ENCODE measurements at places on chromosomes 12 and 14.
A peak's percentile ranks its signal among the peaks of the same experiment; 100 is the strongest.

- DNase-seq: no peak
Observed at GRCh38 chr14:52244997-52245396, 22.5 kb upstream of the PTGDR start.

GRCh38 chr12:40215982-40216381, 8.8 kb upstream of the LRRK2 start:
- DNase-seq: no peak

- DNase-seq: no peak
Observed at GRCh38 chr12:4908684-4909409, 858 bp upstream of the KCNA1 start.

GRCh38 chr14:105069871-105070759, 4.9 kb upstream of the GPR132 start:
- no peak for DNase-seq

GRCh38 chr14:70972107-70972976, 65.1 kb downstream of the PCNX1 start:
- DNase-seq: peak; percentile 62

DNA sequence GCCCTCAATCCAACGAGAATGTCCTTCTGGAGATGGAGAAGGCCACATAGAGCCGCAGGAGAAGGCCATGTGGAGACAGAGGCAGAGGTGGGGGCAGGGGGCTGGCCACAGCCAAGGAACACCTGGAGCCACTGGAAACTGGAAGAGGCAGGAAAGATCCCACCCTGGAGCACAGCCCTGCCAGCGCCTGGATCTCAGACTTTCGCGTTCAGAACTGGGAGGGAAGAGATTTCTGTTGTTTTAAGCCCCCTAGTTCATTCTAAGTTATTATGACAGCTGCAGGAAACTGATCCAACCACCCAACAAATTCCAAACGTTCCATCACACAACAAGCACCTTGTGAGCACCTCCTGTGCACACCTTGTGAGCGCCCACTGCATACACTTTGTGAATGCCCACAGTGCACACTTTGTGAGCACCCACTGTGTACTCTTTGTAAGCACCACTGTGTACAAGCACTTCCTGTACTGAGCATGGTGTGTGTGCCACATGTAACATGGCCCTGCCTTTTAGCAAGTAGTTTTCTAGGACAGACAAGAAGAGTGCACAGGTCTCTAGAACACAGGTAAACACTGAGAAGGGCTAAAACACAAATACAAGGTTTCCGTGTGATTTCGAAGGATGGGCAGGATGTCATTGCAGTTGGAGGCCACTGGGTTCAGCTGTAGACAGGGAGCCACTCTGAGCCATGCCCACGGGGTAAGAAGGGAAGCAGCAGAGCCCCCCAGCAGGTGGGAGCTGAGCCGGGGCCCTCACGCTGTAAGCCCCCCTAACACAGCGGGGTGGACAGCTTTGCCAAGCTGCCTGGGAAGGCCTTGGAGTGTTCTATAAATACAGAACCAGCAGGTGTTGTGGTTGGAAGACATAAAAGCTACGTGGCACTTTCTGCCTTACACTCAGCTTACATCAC, 15.4 kb downstream of the RIMBP2 start:
- no peak for DNase-seq

DNA sequence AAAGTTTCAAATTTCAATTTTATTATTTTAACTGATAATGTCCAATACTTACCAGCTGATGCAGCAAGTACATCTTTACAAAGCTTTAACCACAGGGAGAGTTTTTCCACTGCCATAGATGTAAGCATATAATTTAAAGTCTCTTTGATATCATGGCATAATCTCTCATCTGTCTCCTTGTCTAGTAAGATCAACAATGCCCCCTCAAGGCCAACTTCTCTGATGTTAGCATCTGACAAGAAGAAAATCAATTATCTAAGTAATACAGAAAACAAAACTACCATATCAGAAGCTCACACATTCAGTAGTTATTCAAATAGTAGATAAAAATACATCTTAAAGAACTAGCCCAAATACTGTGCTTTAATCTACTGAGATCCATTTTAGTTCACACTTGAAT, 94.2 kb downstream of the HEATR5A start:
- DNase-seq: no peak

DNA sequence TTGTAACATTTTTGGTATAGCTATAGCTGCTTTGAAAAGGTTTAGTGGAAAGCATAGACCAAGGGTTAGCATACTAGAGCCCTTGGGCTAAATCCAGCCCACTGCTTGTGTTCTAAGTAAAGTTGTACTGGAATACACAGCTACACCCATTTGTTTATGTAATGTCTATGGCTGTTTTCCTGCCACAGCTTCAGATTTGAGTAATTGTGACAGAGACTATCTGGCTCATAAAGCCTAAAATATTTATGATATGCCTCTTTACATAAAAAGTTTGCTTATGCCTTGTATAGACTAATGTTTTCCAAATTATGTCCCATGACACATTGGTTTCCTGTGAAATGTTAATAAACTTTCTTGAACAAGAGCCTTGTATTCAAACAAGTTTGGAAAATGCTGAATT, 234.8 kb upstream of the ATP2B1 start:
- no peak for DNase-seq

Data from AG04449 (cell line).